ENCODE measurements at places on chromosomes 7 and 10. TPM values are rescaled to one million over a fixed set of nuclear protein-coding genes. Genes with fewer than 3 reads are reported as not detected.

SEC31B gene
- total RNA-seq, result 7.0 TPM

GRCh38 chr7:44244282-44244681 lies 43.5 kb downstream of the YKT6 start:
- DNase-seq, result no peak

- no peak for DNase-seq
Observed at GRCh38 chr7:96237040-96237439, 84.9 kb downstream of the SLC25A13 start.

DNA sequence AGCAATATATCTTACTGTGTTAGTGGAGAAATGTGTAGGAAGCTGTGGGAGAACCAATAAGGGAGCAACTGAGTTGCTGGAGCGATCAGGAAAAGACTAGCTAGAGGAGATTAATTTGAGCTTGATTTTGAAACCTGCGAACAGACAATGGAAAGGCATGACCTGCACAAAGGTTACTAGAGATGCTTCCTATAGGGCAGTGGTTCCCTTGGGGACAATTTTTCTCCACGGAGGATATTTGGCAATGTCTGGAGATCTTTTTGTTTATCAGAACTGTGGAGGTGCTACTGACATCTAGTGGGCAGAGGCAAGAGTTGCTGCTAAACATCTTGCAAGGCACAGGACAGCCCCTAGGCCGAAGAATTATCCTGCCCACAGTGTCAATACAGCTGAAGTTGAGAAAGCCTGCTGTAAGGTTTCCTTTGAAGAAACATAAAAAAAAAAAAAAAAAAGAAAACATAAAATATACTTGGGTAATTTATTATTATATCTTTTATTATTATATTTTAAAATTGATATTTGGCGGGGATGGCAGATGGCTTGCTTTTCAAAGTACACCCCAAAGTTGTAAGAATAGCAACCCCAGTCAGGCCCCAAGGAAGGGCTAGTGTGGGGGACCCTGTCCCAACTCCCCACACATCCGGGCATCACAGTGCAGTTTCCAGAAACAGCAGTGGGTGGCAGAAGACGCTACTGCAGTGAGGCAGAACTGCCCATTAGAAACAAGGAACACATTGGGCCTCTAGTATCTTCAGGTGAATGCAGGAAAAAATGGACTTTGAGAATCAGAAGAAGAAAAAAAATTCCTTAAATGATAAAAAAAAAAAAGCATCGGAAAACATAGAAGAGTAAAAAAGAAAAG lies 481.6 kb downstream of the SH2D4B start:
- no peak for DNase-seq

DNA sequence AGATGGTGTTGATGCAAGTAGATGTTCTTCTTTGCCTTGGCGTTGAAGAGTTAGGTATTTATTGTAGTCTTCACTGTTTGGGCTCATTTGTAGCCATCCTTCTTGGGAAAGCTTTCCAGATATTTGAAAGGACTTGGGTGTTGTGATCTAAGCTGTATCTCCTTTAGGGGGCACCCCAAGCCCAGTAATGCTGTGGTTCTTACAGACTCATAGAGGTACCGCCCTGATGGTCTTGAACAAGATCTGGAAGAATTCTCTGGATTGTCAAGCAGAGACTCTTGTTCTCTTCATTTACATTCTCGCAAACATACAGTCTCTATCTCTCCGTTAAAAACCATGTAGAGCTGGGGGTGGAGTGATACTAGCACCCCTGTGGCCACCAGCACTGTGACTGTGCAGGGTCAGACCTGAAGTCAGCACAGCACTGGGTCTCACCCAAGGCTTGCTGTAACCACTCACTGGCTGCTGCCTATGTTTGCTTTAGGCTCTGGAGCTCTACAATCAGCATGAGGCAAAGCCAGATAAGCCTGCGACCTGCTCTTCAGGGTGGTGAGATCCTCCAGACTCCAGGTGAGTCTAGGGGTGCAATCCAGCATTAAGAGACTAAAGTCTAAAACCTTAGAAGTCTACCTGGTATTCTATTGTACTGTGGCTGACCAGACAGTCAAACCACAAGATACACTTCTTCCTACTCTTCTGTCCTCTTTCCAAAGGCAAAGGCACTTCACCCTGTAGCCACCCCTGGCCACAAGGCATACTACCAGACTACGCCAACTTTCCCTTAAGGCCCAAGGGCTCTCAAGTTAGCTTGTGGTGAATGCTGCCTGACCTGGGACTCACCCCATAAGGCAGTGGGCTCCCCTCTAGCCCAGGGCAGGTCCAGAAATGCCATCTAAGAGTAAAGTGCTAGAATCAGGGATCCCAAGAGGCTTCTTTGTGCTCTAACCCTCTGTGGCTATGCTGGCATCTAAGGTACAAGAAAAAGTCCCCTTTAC lies 209.7 kb upstream of the TMEM196 start:
- no peak for DNase-seq

DNA sequence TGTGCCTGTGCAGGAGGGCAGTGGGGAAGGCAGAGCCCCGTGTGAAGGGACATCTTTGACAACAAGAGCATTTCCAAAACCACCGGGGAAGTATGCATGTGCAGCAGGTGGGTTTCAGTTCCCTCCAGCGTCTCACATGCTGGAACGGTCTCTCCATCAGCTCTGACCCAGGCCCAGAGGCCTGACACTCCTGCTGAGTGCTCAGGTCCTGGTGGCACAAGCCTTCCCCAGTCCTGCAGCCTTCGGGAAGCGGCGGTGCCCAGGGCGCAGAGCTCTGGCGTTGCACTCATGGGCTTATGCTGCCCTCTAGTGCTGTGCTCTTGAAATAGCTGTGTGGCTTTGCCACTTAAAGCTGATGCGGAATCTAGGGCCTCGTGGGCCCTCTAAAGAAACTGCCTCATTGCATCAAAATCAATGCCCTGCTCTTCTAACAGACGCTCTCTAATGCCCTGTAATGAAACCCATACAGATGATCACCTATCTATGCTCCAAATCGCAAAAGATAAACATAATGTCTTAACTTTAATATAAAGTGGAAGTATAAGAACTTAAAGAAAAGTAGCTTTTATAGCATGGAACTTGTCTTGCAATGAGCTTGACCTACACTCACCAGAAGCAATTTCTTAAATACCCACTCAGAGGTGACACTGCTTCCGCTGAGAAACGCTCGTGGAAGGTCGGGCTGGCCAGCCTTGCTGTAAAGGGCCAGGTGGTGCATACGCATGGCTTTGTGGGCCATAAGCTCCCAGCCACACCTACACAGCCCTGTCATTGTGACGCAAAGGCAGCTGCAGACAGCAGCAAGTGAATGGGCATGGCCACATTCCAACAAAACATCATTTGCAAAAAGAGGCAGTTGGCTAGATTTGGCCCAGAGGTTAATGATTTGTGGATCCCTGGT lies 38.6 kb downstream of the CLRN3 start:
- no peak for DNase-seq

- no peak for DNase-seq
Observed at GRCh38 chr10:44963772-44964633, 4.4 kb downstream of the RASSF4 start.

DNA sequence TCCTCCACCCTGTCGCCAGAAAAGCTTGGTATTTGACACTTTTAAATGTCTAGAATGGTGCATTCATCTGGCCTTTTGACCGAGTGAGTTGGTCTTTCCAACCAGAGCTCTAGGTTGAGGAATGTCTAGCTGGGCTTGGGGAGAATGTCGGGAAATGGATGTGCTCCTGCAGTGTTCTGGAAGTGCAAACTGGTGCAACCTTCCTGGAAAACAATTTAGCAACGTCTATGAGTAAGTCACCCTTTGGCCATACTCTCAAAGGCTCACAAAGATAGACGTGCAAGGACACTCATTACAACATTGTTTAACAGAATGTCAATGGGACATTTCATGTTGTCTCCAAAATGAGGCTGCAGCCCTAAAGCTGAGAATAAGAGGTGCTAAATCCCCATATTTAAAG lies 12.2 kb upstream of the NMT2 start:
- DNase-seq, result no peak

- no peak for DNase-seq
Observed at GRCh38 chr10:11181978-11182377, 164.3 kb downstream of the CELF2 start.

DNA sequence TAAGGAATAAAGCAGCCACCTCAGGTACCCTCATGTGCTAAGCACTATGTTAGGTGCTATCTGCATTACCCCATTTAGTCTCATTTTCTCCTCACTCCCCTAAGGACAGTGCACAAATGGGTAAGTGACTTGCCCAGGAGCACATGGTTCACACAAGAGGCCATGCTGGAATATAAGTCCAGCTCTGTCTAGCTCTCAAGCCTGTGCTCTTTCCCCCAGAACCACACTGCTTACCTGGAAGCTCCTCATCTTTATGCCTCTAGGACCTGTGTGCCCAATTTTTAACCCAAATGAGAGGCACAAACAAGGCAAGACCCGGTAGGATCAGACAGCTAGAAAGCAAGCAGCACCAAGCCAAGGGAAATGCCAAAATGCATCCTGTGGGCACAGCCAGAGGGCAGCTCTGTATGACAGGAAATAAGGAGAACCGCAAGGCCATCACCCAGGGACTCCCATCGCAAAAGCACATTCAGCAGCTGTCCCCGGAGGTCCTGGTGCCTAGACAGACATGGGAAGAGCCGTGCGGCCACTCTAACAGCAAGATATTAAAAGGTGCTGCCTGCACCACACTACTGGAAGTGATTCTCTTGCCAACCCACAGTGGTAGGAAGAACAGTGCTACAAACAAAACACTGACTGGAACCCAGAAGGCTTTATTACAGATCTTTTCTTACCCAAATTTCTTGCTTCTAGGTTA lies 88.1 kb downstream of the GSAP start:
- DNase-seq, result no peak

TET1 gene
- total RNA-seq, result 41.6 TPM

GRCh38 chr10:93124580-93125318 lies 51.1 kb downstream of the CYP26A1 start:
- DNase-seq, result no peak

DNA sequence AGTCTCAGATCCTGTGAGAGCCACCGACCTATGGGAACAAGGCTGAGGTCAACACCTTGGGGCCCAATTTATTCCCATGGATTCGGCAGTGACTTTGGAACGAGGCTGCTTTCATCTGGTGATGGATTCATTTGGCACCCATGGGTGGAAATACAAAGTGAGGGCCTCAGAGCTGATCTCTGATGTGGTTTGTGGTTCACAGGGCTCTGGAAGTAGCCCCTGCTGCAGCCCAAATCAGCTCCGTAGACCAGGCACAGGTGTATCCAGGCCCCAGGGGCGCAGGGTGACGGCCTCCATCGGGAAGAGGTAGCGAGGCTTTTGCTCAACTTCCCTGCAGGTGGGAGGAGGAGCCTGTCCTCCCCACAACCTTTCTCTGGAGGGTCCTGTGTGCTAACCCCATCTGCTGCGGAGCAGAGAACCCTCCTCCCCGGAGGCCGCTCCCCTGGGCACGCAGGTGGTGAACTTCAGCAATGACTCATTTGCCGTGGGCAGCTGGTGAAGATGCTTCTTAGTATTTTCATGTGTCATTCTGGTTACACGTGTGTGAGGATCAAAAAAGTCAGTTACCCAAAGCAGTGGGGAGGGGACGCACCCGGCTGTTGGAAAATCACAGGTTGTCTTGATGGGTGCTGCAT lies 7.5 kb upstream of the JAKMIP3 start:
- no peak for DNase-seq

OR9A2 gene
- 1.1 TPM for total RNA-seq

DNA sequence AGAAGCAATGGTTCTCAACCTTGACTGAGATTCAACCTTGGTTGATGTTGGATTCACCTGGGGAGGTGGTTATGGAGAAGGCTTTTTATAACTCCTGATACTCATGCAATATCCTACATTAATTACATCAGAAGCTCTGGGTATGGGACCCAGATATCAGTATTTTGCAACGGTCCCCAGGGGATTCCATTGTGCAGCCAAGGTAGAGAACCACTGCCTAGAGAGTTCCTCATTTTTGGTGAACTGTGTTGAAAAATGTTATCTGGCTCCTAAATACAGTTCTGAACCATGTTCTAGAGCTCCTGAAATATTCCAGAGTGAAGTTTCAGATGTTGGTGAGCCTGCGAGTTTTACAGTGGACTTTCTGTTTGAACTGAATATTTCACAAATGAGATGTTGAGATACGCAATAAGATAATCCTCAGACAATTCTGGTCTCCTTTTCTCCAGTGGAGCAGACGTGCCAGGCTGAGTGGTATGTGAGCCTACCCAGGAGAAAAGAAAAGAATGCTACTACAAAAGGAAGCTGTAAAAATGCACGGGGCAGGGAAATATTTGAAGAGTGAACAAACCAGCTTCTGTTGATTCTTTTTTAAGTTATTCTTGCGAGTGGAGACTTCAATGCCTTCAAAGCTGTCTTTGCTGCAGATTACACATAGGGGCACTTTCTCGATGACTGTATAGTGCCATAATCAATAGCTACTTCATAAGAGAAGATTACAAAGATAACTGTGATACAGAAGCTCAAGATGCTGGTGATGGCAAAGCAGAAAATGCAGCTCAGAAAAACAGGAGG lies 13.6 kb upstream of the C10orf120 start:
- DNase-seq, result no peak

PALD1 gene
- total RNA-seq, result 10.2 TPM

DNA sequence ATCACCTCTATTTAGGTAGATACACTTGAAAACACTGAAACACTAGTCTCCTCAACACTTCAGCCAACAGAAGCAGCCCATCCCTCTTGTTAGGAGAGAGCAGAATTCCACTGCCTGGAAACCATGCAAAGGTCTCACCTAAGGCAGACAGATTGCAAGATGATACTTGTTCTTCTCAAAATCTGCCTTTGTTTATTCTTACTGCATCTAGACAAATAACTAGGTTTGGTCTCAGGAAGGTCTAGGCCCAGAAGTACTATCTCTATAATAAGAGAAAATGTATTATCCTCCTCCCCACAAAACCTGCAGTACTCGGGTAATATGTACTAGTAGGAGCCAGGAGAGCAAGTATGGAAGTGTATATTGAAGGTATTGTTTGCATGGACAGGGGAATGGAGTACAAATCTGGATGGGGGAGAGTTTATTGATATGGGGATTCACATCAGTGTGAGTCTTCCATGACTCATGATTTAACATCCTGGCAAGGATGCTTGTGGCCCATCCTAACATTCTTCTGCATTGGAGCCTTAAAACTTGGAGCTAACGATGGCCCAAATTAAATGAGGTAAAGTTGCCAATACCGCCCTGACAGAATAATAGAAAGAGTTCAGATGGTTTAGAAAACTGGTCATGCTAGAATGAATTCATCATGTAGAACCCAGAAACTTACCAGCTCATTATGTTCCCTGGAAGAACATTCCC lies 109.2 kb downstream of the EPC1 start:
- no peak for DNase-seq

SAMD9L gene
- 25.5 TPM for total RNA-seq

TMEM196 gene
- total RNA-seq, result 1.0 TPM

DNA sequence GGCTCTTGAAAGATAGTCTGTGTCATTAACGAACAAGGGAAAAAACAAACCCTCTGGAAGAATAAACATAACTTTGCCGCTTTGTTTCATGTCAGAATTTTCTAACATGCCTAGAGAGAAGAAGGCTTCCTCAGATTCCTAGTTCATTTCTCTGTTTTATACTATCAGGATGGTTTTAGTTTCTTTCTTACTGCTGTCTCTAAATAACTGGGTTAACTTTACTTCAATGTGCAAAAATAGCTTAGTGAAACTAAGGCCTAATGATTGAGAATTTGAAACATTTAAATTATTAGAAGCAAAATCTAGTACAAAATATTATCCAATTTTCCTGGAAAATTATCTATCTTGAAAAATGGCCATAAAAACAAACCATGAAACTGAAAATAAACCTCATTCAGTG lies 72.1 kb upstream of the OGDHL start:
- DNase-seq, result no peak

Data from urinary bladder (tissue), 4 donors.